ENCODE measurements at places on chromosomes 12 and 14. TPM values are rescaled to one million over a fixed set of nuclear protein-coding genes. Genes with fewer than 3 reads are reported as not detected.

BDKRB1 gene
- 4.2 TPM for total RNA-seq

CDKL1 gene
- total RNA-seq, result 13.0 TPM

LRIG3 gene
- total RNA-seq, result 42.7 TPM

RACGAP1 gene
- total RNA-seq, result 37.6 TPM

CLEC2D gene
- 3.6 TPM for total RNA-seq

DDN gene
- total RNA-seq, result 0.26 TPM

DCAF5 gene
- 34.7 TPM for total RNA-seq

CGRRF1 gene
- total RNA-seq, result 10.7 TPM

COA8 gene
- total RNA-seq, result 28.7 TPM

CCDC196 gene
- not detected for total RNA-seq

KRT79 gene
- total RNA-seq, result not detected

KCNA5 gene
- not detected for total RNA-seq

SLCO1B1 gene
- not detected for total RNA-seq

SLC38A4 gene
- 2.3 TPM for total RNA-seq

TAS2R9 gene
- 0.66 TPM for total RNA-seq

FAIM2 gene
- total RNA-seq, result 0.13 TPM

PLEK2 gene
- 8.4 TPM for total RNA-seq

ZFHX2 gene
- 0.13 TPM for total RNA-seq

IL22 gene
- 0.35 TPM for total RNA-seq

ADGRD1 gene
- 15.3 TPM for total RNA-seq

EXOC3L4 gene
- total RNA-seq, result 1.00 TPM

OTOGL gene
- total RNA-seq, result 0.04 TPM

ITGB7 gene
- total RNA-seq, result 7.2 TPM
